ENCODE measurements at places on chromosomes 4 and X. TPM values are rescaled to one million over a fixed set of nuclear protein-coding genes. Genes with fewer than 3 reads are reported as not detected.

Gene RIPPLY1
- total RNA-seq = 0.25 TPM

Gene CPE
- 349 TPM for total RNA-seq

Gene PAGE2
- total RNA-seq = not detected

Gene ITIH6
- not detected for total RNA-seq

Gene SUPT20HL2
- not detected for total RNA-seq

Gene TCEAL2
- total RNA-seq = 26.6 TPM

Gene CT45A6
- not detected for total RNA-seq

Gene YY2
- 0.98 TPM for total RNA-seq
